Natural killer cell treated with Interleukin-12 subunit alpha and Interleukin-12 subunit beta and Interleukin-15 and Interleukin-18, amount 100 ng/mL, for 72 hours (primary cell): ENCODE measurements at places on chromosomes 5 and 9. TPM values are rescaled to one million over a fixed set of nuclear protein-coding genes. Genes with fewer than 3 reads are reported as not detected.
A peak's percentile ranks its signal among the peaks of the same experiment; 100 is the strongest.

DNA sequence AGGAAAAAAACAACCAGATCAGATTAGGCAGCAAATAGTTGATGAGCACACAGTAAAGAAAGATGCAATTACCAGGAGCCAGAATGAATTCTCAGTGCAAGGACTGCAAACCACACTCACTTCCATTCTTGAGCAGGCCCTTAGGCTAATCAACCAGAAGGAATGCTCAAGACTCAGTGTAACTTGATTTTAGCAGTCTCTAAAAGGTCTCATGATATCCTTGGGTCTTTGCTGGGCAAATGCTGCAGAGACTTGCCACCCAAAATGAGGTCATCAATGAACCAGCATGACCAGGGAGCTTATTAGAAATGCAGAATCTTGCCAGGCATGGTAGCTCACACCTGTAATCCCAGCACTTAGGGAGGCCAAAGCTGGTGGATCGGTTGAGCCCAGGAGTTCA, 20.1 kb upstream of the TMEM245 start:
- H3K36me3 ChIP-seq = no peaks in the 10 kb centered on the region
- no peak overlapping the region for H3K27ac ChIP-seq
- DNase-seq = no peak
- no peak overlapping the region for H3K4me3 ChIP-seq
- peaks cover 6% of the 10 kb centered on the region for H3K4me1 ChIP-seq

DNA sequence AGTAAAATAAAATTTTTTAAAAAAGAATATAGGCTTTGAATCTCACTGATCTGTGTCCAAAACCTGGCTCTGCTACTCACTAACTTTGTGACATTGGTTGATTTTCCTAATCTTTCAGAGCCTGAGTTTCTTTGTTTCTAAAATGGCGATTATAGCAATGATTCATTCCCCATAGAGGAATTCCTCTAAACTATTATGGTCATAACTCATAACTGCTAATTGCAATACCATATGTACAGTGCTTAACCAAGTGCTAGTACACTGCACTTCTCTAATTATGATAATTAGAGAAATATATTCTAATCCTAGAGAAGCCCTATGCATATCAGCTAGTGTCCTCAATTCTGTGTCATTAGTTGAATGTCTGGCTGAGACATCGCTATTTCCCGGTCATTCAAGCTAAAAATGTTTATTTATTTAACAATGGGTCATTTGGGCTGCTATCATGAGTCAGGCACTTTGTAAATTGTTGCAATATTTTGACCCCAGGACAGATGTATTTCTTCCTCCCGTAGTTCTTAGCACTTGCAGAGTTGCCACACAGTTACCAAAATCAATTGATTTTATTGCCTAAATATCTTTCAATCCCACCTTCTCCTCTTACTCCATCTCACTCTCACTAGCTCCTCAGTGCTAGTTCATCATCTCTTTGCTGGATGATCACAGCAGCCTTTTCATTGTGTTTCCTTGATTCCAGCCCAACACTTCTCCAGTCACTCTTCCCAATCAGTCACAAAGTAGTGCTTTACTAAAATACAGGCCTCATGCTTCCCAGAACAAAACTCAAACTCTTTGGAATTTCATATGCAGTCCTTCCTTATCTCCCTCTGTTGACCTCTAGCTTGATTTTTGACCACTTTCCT, 200.9 kb upstream of the PAPPA start:
- no peak for DNase-seq
- H3K27me3 ChIP-seq = no peaks in the 10 kb centered on the region
- no peak overlapping the region for H3K27ac ChIP-seq
- H3K4me3 ChIP-seq = no peak overlapping the region

- H3K4me1 ChIP-seq = peaks cover 48% of the 10 kb centered on the region
- H3K4me3 ChIP-seq = no peak overlapping the region
- DNase-seq = no peak
- H3K27ac ChIP-seq = no peak overlapping the region
- no peaks in the 10 kb centered on the region for H3K27me3 ChIP-seq
Observed at GRCh38 chr5:139451176-139451575, 11.4 kb downstream of the ECSCR start.

DNA sequence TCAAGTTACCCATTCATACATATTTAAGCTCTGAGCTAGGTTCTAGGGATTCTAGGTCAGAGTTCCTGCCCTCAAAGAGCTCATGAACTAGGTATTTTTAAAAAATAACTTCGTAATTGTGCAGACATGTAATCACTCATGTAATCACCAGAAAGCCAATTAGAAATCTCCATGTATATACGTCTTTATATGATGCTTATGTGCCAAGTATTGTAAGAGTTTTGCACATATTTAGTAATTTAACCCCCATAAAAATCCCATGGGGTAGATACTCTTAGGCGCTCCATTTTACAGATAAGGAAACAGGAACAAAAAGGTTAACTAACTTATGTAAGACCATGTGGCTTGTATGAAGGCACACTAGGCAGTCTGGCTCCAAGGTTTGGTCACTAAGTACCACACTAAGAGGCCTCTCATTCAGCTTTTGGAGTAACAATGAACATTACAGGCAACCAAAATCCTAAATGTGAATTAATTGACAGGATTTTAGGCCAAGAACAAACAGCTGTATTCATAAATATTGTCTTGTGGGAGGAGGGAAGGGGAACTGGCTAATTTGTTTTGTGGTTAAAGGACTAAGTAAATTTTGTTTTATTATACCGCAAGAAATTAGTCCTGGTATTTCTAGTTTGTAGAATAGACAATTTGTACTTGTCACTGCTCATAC, 1.7 kb upstream of the OTULINL start:
- H3K27ac ChIP-seq = no peak overlapping the region
- DNase-seq = no peak
- no peaks in the 10 kb centered on the region for H3K36me3 ChIP-seq

GRCh38 chr5:59357381-59357977, 536.0 kb downstream of the PDE4D start:
- peak overlapping the region; percentile 18 for H3K4me3 ChIP-seq
- peaks cover 29% of the 10 kb centered on the region for H3K4me1 ChIP-seq
- peak overlapping the region; percentile 90 for H3K27ac ChIP-seq
- H3K27me3 ChIP-seq = no peaks in the 10 kb centered on the region
- H3K36me3 ChIP-seq = no peaks in the 10 kb centered on the region

- H3K4me1 ChIP-seq = peaks cover 30% of the 10 kb centered on the region
- H3K27me3 ChIP-seq = no peaks in the 10 kb centered on the region
- H3K4me3 ChIP-seq = no peak overlapping the region
- no peak for DNase-seq
- no peak overlapping the region for H3K27ac ChIP-seq
Observed at GRCh38 chr9:6969805-6970204, 212.0 kb downstream of the KDM4C start.

Gene PCDHGB6
- total RNA-seq = 1.1 TPM
